ENCODE measurements at places on chromosomes 5 and 9. TPM values are rescaled to one million over a fixed set of nuclear protein-coding genes. Genes with fewer than 3 reads are reported as not detected.

- no peak for DNase-seq
Measured at GRCh38 chr5:168303393-168304025, 12.1 kb downstream of the WWC1 start.

DNA sequence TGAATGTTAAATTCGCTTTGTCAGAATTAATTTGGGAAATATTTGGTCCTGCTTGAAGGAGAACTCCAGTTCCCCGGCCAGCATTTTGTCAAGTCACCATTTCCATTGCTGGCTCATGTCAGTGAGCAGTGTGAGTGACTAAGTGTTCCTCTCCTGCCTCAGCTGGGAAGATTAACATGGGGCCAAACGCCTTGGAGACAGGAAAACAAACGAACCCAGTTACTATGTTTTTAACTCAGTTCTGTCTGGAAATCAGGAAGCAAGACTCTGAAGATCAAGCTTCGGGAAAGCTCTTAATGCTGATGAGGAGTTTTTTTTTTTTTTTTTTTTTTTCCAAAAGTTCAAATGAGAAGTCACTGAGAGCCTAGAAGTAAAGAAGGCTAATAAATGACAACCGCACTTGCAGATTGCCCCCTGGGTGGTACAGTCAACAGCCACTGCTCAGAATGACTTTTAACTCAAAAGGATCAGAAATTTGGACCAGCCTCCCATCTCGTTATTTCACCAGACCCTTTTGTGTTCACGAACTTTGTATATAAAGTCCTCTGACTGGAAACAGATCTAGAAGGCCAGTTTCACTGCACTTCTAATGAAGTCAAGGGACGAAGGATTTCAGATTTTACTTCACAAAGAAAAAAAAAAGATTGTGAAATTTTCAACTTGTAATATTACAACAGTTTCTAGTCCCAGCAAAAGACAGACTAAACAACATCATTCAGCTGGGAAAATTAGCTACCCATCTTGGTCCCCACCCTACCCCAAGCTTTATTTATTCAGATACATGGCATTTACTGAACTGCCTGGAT, 121.3 kb downstream of the LHFPL2 start:
- DNase-seq, result no peak

- no peak for DNase-seq
Measured at GRCh38 chr5:111439473-111440075, 72.8 kb downstream of the STARD4 start.

MEGF9 gene
- polyA plus RNA-seq, result 19.2 TPM

PDGFRB gene
- 118 TPM for polyA plus RNA-seq

NEUROG1 gene
- not detected for polyA plus RNA-seq

All from renal cortex interstitium (tissue), 15 donors.